ENCODE measurements at places on chromosomes 2 and 18. TPM values are rescaled to one million over a fixed set of nuclear protein-coding genes. Genes with fewer than 3 reads are reported as not detected.

- no peak for DNase-seq
Observed at GRCh38 chr18:834082-834720, 22.2 kb upstream of the YES1 start.

GRCh38 chr2:69774984-69775982 lies 33.3 kb downstream of the ANXA4 start:
- DNase-seq = peak; percentile 57

DNA sequence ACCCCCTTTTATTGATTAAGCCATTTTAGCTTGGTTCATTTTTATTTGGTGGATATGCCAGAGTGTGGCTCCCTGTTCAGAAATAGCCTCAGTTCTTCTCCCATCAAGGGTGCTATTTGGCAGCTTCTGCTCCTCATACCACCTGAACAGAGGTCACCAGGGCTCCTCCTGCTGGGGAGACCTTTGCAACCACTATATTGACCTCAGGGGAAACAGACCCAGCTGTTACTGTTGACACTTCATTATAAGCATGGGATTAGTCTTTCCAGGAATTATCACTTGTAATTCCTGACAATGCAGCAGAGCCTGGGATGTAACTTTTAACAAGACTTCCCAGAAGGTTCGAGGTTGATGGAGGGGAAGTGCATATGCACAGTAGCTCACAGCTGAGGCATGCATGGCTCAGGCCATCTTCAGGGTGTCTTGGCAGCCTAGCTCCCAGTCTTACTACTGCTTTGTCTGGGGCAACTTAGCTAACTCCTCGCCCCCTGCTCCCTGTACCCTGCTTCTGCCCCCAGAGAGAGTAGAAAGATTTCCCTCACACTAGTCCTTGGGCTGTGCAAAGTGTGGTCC lies 239.4 kb upstream of the SPRED2 start:
- no peak for DNase-seq

ACADL gene
- not detected for total RNA-seq

DNA sequence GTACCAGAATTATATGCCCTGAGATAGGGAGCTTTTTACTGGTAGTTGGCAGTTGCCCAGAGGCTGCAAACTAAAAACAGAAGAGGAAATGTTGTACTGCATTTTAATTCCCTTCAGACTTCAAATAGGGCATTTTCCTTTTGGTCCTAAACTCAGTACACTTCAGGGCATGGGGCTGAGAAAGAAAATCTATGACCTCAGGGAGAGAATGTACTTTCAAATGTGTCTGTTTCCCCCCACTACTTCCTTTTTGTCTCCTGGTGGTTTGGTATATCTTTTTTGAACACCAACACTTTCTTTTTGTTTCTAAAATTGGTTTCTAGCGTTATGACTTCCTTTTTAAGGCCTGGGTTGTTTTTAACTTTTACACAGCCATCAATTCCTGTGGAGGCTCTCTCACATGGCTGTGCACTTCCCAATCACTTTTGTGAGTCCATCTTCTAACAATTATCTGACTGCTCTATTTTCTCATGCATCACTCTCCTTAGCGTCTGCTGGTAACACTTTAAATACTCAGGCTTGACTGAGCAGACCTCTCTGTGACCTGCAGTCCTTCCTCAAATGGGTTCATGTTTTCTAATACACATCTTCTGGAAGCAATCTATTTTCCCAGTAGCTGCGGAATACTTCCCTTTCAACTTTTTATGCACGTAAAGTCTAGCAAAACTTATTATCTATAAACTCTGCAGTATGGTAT lies 596.0 kb downstream of the LRP1B start:
- no peak for DNase-seq

- no peak for DNase-seq
Observed at GRCh38 chr2:43984533-43984932, 11.3 kb downstream of the LRPPRC start.

DNA sequence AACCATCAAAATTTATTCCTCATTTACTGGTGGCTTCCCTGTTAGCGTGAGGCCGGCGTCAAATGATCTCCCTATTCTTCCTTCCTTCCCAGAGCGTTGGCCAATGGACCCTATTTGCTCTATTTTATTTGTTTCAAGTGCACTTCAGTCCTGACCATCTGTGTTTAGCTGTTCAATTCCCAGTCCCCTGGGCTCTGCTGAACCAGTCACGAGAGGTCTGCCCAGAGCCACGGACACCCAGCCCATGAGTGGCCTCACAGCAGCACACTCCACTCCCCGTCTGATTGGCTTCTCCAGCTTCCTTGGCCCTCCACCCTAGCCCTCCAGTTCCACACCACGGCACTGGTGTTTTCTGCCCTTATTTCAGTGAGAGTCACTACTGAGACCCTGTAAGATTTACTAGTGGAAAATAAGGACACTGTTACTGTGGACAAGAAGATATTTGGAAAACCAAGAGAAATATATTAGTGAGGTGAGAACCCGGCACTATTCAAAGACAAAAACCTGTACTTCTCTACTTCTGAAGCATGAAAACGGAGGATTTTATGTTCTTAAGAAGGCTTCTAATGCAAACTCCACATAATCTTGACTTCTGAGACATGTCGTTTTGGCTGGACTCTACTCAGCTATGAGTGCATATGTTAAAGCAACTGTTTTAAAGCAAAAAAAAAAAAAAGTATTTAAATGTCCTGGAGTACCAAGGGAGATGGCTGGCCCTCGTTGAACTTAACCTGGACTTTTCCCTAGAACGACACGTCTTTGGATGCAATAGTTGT lies 86.6 kb downstream of the COL6A3 start:
- no peak for DNase-seq

CCDC74B gene
- 3.2 TPM for total RNA-seq

ERMN gene
- 1.8 TPM for total RNA-seq

KCNE4 gene
- total RNA-seq = not detected

GRCh38 chr2:1714291-1715064 lies 29.8 kb downstream of the PXDN start:
- no peak for DNase-seq

DNA sequence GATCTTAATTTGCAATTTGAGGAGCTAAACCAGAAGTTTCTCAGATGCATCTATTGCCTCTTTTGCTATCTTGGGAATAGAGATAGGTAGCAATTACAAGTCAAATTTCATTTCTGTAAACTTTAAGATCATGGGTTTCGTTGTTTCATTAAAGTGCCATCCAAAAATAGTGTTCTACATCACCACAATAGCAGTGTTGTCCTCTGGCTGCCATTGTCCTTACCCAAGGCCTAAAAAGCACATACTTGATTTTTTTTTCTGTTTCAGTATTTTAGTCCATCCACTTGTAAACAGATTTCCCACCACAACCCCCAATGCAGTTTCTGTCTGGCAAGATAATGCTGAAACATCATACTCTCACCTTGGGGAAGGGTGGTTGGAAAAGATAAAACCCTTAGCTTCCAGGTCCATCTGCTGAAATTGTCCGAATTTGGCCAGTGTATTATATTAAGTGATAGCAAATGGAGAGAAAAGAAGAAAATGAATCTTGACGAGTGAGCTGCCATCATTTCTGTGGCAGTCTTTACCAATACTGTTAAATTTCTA lies 136.2 kb downstream of the LCLAT1 start:
- DNase-seq = no peak

DNA sequence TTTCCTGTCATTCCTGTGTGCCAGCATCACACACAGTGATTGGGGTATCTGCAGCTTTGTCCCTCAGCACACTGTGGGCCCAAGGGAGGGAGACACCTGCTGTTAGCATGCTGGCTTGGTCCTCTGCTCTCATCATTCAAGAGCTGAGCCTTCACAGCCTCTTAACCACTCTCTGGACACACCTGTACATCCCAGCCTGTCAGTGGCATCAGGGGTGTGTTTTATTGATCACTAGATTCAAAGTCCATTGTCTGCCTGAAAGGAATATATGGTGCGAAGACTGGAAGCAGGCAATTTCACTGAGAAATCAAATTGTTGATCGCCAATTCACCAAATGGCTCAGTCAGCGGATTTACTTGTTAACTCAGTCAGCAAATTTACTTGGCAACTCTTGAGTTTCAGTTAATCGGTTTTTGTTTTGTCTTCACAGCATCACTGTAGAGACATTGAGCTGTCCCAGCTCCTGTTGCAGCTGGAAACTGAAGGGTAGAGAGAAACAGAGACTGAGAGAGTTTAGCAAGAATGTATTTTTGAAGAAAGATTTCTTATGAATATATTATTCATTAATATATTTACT lies 56.3 kb upstream of the TMEM200C start:
- DNase-seq = no peak

- no peak for DNase-seq
Observed at GRCh38 chr18:21479721-21480120, 120.8 kb downstream of the ESCO1 start.

GRCh38 chr2:151937966-151938365 lies 109.7 kb upstream of the ARL5A start:
- no peak for DNase-seq

UGT1A3 gene
- total RNA-seq = not detected

GRCh38 chr2:63545023-63545422 lies 43.3 kb downstream of the WDPCP start:
- no peak for DNase-seq

CTNNA2 gene
- total RNA-seq = not detected

DNA sequence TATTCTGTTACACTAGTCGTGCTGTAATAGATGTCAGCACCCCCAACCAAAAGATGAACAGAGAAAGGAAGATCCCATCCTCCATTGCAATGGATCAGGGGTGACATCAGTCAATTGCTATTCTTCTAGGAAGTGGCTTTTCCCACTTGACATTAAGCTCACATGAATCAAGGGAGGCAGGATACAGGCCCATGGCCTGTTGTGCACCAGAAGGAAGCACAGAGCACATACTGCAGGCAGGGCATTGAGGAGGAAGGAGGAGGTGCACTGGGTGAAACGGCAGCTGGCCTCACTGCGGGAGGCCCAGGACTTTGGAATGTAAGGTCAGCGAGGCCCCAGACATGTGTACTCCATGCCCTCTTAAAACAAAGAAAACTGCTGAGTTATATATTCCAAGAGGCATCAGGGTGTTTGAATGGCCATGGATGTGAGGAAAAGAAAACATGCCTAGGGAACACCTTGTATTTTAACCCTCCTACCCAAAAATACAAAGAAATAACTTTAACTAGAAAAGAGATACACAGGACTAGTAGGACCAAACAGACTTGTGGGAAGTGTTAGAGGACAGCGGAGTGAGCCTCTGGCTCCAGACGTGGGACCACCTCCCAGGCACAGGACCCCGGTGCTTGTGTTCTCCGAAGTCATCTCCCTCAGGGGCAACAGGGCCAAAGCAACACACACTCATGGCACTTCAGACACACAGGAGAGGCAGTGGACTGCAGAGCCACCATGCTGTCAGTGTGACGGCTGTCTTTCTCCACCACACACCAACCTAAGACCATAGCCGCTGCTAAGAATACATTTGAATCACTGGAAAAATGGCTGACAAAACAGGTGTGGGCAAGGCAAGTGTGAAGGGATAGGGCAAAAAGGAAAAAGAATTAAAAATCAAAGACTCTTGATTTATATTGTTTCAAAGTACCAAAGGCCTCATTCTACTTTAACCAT lies 51.4 kb upstream of the RIOK3 start:
- no peak for DNase-seq

- no peak for DNase-seq
Observed at GRCh38 chr2:199309411-199309810, 148.3 kb downstream of the SATB2 start.

IL1R1 gene
- total RNA-seq = 20.8 TPM

- DNase-seq = no peak
Observed at GRCh38 chr2:164260506-164260905, 360.8 kb downstream of the GRB14 start.

GKN2 gene
- total RNA-seq = not detected

GRCh38 chr2:20584045-20584398 lies 66.9 kb downstream of the HS1BP3 start:
- no peak for DNase-seq

EVX2 gene
- total RNA-seq = not detected

DNA sequence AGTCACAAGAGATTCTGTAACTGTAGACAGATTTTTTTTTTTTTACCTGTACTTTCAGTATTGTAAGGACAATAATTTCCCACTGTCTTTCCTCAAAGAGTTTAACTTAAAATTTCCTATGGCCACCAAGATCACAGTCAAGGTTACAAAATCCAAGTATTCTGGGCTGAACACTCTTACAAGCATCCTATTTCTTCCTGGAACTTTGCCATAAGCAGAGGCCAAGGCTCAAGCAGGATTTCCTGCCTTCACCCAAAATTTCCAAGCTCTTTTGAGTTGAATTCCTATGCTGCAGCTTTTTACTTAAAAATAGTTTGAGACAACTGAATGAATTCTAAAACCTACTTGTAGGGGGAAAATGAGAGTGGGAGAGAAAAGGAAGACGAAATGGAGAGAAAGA lies 299.4 kb downstream of the ZNF516 start:
- DNase-seq = no peak

- no peak for DNase-seq
Observed at GRCh38 chr2:60273836-60274235, 279.6 kb downstream of the BCL11A start.

DNA sequence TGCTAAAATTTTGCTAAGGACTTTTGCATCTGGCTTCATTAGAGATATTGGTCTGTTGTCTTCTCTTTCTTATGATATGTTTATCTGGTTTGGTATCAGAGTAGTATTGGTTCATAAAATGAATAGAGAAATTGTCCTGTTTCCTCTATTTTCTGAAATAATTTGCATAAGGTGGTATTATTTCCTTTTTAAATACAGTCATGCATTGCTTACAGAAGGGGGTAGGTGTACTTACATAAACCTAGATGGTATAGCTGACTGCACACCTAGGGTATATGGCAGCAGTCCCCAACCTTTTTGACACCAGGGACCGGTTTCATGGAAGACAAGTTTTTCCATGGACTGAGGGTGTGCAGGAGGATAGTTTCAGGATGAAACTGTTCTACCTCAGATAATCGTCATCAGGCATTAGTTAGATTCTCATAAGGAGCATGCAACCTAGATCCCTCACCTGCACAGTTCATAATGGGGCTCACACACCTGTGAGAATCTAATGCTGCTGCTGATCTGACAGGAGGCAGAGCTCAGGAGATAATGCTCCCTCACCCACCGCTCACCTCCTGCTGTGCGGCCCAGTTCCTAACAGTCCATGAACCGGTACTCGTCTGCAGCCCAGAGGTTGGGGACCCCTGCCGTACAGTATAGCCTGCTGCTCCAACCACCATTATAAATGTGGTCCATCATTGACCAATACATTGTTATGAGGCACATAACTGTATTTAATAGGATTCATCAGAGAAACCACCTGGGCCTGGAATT lies 189.2 kb downstream of the FAM210A start:
- DNase-seq = no peak

- DNase-seq = no peak
Observed at GRCh38 chr2:71834796-71835195, 312.9 kb downstream of the CYP26B1 start.

DNA sequence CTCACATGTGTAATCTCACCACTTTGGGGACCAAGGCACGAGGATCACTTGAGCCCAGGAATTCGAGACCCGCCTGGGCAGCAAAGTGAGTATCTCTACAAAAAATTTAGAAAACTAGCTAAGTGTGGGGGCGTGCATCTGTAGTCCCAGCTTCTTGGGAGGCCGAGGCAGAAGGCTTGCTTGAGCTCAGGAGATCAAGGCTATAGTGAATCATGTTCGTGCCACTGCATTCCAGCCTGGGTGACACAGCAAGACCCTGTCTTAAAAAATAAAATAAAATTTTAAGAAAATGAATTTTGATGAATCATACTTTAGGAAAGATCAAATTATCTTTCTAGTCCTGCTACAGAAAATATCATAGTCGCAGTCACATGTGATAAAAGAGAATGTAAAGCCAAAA lies 46.9 kb downstream of the CABYR start:
- DNase-seq = no peak

SCYGR5 gene
- total RNA-seq = not detected
